ENCODE measurements at places on chromosomes 5 and 9. TPM values are rescaled to one million over a fixed set of nuclear protein-coding genes. Genes with fewer than 3 reads are reported as not detected.

- DNase-seq: no peak
Measured at GRCh38 chr5:43567967-43568366, 11.1 kb upstream of the PAIP1 start.

HABP4 gene
- total RNA-seq: 10.2 TPM

DNA sequence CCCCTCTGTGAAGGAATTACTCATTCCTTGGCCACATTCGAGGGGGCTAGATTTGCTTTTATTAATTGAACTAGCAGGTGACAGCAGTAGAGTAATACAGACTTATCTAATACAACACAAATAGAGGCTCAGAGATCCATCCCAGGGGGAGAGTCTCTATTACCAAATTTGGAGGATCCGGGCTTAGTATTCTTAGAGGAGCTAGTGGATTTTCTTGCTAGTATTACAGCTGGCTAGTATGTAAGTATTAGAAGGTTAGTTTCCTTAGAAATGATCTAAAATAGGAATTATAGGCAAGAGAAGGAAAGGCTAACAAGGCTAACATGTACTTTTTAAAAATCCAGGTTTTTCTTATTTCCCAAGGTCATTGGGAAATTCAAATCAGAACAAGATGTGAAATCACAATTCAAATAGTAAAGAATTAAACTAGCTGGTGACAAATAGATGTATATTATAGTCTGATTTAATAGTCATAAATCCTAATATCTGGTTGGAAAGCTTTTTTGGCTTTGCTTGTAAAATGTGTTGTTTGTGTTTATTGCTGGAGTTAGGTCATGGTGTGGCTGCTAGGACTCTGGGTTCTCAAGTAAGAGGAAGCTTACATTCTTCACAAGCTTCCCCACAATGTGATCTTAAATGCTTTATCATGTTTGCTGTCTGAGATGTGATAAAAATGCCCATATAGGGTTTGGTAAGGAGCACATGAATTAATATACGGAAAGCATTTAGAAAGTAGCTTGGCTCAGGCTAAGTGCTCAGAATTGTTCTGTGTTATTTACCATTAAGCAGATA lies 160.4 kb upstream of the MPDZ start:
- peak; percentile 41 for DNase-seq

DNA sequence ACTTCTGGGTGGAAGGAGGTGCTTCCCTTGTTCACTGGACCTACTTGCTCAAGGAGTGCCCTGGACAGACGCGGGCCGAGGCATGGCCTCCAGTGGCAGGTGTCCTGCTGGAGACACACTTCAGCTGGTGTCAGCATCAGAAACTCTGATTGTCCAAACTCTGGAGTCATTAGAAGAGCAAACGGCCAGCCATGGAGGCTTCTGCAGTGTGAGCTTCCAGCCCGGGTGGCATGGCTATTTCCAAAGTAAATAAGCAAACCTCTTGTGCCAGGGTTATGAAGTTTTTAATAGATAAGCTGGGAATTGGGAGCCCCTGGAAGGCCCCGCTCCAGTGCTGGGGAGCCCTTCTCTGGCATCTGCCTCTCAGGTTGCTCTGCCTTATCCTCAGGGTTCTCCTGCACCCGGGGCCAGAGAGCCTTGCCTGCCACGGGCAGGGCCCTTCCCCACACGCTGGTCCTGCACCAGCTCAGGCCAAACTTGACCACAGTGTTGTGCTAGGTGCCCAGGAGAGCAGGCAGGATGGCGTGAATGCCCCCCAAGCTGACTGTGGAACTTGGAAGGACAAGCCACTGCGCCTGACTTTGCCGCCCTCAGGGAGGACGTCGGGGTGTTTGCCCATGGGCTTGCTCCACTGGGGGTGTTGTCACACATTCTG lies 285.6 kb downstream of the GADD45G start:
- DNase-seq: no peak

CYSRT1 gene
- 0.92 TPM for total RNA-seq

MYO10 gene
- 40.6 TPM for total RNA-seq

DNA sequence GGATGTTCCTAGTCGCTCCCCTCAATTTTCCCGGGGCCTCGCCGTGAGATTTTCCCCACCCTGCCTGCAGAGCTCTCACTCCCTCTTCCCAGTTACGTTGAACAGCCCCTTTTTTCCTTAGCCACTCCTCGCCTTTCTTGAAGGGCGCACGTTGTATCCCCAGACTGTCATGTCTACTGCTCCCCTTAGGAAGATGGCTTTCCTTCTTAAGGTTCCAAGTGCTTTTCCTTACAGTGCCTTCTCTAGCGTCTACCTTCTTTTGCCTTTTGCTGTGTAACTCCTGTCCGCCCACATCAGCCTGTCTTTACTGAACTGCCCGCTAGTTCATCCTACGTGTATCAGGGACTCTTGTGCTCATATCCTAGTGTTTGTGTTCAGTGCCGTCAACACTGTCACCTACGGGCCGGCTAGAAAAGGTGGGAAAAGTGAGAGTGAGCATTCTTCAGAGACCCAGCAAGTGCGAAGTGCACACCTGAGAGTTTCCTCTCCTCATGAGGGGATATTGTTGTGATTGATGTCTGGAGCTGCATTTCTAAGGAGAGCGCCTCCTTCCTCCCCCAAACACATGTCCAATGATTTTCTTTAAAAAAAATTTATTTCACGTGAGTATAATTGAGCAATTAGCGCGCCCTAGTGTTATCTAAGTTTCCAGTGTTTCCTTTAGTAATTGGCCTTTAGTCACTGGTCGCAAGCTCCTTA lies 764 bp downstream of the CAMLG start:
- peak; percentile 43 for DNase-seq

DNA sequence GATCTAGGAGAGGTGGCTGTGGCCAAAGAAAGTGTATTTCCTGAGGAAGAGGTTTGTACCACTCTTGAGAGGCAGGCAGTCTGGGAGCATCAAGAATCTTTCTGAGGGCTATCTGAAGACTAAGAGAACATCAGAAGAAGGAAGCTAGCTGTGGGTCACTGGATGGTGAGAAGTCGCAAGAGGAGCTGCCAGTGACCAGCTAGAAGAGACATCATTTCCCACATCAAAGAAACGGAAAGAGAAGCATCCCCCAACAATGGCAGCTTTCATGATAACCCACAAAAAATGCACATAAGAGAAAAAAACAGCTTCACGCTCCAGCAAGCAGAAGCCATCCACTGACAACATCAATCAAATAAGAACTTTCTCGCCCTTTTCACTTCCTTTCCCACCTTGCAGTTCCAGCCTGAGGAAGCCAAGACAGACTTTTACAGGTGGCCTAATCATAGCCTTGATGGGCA lies 25.0 kb upstream of the CEP78 start:
- DNase-seq: no peak

DNA sequence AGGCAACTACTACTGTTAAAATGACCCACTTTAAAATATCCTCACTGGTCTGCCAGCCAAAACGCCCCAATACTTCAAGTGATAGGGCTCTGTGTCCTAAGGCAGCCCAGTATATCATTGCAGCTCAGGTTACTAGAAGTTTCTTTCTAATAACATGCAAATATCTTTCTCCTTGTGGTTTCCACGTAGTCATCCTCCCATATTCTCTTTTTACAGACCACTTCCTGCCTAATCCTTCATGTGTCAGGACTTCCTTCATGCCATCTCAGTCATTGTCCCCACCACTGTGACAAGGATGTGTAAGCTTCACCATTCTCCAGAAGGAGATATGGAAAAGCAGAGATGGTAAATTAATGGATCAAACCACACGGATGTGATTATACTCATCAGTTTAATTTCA lies 813.7 kb downstream of the MAT2B start:
- DNase-seq: no peak

FOXE1 gene
- 0.06 TPM for total RNA-seq

- DNase-seq: no peak
Measured at GRCh38 chr9:86545090-86545489, 190.9 kb upstream of the TUT7 start.

DNA sequence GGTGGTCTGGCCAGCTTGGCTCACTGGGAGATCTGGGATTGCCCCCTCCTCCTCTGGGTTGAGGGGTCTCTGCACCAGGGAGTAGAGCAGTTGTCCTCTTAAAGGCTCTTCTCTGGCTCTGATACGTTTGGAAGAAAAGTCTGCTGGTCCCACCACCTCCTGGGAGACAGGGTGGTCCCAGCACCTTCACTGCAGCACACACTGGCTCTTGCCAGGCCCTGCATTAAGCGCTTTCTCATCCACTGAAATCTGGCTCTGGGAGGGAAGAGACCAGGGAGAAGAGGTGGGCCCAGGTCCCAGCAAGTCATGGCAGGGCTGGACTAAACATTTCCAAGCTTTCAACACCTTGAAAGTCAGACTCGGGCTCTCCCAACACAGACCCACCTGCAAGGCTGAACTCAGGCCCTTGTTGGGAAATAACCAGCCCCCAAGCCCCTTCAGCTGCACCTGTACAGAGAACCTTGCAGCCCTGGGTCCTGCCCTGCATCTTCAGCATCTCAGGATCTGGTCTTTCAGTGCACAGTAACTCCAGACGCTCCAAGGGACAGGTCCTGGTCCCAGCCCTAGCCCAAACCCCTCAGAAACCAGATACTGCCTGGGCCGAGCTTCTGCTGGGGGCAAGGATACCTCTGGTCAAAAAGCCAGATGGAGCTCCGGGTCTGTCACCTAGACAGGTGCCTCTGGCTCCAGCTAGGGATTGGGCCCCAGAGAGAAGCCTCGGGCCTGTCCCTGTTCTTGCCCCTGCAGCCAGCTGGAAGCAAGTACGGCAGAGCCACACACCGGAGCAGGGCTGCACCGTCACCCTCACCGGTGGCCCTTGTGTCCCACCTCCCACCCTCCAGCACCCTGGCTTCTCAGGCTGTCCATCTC lies 134.5 kb downstream of the DAB2IP start:
- no peak for DNase-seq

DNA sequence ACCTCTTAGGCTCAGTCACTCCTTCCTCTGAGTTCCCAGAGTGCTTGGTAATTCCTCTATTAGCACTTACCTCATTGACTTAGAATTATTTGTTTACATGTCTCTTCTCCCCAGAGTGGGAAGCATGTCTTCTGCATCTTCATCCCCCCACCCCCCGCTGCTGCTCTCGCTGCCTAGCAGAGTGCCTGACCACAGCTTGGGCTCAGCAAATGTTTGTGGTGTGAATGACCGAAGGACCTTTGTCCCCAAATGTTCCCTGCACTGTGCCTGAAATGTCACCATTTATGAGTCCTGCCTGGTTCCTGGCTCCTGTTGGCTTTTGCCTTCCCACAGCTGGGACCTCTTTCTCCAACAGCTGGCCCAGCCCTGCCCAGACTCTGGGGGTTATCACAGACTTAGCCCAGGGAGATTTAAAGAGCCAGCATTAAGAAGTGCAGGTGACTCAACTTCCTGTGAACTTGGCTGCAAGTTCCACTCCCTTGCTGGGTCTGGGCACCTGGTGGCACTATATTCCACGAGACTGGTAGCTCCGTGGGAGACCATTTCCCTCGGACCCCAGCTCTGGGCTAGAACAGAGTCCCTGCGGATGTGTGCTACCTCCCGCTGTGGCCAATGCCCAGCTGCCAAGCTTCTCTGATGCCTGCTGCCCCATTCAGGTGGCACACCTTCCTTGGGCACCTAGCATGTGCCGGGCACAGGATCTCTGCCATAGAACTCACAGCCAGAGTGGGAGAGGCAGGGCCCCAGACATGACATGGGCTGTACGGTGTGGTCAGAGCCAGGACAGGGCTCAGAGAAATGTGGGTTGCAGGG lies 1.8 kb upstream of the HMCN2 start:
- DNase-seq: no peak

DNA sequence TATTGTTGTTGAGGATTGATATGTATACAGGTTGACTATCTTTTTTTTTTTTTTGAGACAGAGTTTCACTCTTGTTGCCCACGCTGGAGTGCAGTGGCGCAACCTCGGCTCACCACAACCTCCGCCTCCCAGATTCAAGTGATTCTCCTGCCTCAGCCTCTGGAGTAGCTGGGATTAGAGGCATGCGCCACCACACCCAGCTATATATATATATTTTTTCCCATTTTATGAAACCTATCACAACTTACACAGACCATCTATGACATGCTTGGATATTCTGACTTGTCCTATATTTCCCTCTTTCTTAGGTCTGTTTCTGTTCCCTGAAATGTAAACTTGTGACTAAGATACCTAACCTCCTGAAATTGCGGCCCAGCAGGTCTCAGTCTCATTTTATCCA lies 5.0 kb downstream of the CD14 start:
- no peak for DNase-seq

GRCh38 chr5:132472431-132472830 lies 18.1 kb downstream of the IRF1 start:
- no peak for DNase-seq

DNA sequence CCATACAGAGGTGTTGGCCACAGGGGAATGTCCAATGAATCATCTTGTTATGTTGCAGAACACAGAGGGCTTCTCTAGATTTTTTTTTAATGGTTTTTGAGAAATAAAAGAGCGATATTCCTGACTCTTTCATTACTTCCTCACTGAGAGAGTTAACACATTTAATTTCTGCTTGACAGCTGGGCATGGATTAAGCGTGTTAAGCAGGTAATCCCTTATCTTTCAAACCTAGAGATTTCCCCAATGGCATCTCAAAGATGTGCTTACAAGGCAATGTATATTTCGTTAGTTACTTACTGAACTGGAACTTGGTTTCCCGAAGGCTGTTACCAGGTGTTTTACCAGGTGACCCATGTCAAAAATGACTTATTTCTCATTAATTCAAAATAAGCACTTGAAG lies 21.8 kb upstream of the ADCY2 start:
- DNase-seq: no peak

DNA sequence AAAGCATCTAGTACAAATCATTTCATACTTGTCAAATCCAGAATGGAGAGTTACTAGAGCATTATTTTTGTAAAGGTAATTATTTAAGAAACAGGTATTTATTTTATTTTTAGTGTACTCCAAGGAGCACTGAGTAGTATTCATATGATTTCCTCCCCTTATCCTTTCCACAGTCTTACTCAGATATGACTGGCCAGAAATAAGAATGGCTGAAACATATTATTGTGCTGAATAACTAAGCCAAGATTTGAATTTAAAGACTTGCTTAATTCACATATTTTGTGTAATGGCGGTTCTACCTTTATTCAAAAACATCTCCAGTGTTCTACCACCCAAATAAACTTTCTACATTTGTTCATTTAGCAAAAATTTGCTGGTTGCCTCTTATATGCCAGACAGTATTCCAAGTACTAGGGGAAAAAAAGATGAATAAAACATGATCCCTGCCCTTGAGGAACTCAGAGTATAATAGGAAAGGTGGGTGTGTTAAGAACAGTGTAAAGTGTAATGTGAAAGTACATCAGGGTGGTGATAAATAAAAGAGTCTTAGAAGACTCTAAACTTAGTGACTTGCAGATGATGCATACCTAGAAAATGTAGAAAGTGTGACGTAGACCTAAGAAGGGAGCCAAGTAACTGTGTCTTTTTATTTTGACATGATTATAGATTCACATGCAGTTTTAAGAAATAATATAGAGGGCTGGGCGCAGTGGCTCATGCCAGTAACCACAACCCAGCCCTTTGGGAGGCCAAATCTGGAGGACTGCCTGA lies 110.4 kb upstream of the GRHPR start:
- DNase-seq: no peak

SLC46A2 gene
- 0.20 TPM for total RNA-seq

NTNG2 gene
- total RNA-seq: 2.2 TPM

PPIP5K2 gene
- 42.8 TPM for total RNA-seq

DNA sequence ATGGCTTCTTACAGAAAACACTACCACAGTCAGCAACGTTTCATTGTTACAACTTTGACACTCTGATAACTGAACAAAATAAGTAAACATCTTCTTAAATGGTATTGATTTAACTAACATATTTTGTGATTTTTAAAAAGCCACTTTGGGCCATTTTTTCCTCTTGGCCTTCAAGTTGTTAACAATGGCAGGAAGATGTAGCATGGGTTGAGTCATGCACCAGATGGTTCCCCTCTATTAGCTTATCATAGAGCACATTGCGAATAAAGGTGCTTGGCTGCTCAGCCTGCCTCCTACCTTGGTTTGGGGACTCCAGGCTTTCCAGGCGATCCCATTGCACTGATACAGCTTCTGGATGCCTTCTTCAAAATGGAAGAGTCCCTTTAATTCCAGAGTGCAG lies 24.1 kb upstream of the CER1 start:
- DNase-seq: no peak

Data from lung (tissue), 17 donors.